ENCODE measurements at places on chromosomes 2 and 18.

GRCh38 chr2:110116033-110116710 lies 550 bp upstream of the MALL start:
- no peak for DNase-seq

DNA sequence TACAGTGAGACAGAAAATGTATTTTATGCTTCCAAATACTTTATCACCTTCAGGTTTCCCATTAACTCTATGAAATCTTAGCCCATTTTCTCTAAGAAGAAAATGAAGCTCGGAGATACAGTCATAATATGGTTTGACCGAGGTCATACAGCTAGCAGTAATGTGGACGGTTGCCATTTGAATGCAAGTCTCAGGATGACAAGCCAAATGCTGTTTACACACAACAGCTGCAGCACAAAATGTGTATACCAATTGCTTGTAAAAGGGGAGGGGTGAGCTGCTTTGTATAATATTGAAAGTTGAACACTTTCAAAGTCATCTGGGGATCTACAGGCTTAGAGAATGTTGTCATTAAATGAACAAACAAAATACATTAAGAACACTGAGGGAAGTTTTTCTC lies 93.8 kb upstream of the FSIP2 start:
- no peak for DNase-seq

- no peak for DNase-seq
Observed at GRCh38 chr2:157815421-157815820, 60.7 kb downstream of the ACVR1 start.

DNA sequence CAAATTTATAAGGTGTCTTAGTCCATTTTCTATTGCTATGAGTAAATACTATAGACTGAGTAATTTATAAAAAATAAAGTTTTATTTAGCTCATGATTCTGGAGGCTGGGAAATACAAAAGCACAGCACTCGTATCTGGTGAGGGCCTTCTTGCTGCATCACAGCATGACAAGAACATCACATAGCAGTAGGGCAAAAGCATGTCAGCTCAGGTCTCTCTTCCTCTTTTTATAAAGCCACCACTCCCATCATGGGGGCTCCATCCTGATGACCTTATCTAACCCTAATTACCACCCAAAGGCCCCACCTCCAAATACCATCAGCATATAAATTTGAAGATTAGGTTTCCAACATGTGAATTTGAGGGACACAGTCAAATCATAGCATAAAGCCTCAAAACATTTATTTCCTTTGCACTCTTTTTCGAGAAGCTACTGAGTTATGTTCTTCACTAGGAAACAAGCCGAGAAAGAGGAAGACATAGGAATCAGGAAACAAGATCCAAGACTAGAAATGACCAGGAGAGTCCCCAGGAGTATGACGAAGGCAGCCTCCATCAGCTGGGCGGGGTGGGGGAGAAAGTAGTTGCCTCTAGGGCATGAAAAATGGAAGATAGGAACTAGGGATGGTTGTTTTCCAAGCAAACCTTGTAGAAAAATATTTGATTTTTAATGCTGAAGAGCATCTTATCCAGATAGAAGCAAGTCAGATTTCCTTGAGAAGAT lies 24.1 kb upstream of the NABP1 start:
- DNase-seq: no peak

DNA sequence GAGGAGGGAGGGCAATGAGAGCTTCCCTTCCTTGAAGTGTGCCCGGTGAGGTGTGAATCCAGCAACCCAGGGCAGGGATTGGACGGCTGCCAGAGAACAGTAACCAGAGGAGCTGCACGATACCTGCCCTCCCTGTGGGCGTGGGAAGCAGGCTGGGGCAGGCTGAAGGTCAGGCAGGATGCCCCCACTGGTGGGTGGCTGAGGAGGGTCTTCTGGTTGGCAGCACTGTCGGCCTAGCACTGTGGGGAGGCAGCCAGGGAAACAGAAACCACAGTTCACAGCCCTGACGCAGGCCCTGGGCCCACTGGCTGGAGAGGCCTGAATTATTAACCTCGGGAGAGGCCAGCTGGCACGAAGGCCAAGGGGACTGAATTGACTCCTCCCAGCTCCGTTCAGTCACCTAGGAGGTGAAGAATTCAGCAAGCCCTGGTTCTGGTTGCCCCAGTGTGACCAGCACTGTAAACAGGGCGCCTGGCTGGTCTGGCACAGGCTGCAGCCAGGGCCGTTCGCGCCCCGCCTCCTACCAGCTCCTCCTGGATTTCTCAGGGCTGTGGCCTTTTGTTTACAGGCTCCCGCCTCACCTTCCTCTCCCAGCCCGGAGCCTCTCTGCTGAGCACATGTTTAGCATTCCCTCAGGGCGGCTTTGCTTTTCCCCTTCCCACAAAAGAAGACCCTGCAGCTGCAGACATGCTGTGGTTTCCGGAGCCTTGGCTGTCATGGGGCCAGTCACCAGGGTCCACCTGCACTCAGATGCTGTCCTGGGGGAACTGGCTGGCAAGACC lies 97.8 kb downstream of the B3GNT2 start:
- peak; percentile 40 for DNase-seq

DNA sequence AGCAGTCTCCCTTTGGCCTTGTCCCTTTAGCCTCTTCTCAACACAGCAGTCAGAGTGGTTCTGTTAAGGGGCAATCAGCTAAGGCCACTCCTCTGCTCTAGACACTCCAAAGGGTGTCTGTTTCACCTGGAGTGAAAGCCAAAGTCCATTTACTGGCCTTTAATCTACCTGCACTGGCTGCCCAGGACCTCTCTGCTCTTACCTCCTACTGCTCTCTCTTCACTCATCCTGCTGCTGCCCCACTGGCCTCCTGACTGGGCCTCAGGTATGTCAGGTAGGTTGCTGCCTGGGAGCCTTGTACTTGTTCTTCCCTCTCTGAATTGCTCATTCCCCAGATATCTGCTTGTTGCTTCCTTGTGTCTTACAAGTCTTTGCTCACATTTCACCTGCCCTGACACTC lies 68.2 kb downstream of the PIKFYVE start:
- no peak for DNase-seq

GRCh38 chr2:219959471-219959870 lies 332.0 kb downstream of the SLC4A3 start:
- no peak for DNase-seq

GRCh38 chr2:204261846-204262245 lies 283.4 kb upstream of the PARD3B start:
- DNase-seq: no peak

GRCh38 chr2:205361970-205362369 lies 320.3 kb upstream of the NRP2 start:
- DNase-seq: no peak

DNA sequence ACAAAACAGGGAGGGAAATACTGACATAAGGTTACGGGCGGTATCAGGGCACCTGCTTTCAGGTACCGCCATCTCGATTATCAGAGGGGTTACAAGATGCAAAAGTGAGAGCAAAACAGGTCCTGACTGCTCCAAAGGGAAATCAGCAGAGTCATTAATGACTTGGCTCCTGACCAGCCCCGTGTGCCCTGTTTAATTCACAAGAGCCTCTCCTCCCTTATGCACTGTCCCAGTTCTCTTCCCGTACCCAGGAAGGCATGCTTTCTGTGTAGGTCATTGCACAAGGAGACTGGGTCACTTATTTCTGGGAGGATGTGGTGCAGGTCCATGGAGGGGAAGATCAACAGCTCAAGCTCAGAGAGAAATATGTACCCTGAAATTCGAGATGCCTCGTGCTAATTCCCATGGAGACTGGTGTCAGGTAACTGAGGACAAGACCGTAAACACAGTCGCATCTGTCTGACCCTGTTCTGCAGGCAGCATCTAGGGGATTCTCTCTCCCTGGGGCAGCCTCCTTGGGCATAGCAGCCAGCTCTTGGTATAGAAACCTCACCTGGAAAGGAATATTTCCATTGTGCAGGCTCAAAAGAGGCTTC lies 79.9 kb downstream of the HNRNPLL start:
- DNase-seq: no peak

- DNase-seq: no peak
Observed at GRCh38 chr2:44894058-44894457, 47.4 kb upstream of the SIX3 start.

DNA sequence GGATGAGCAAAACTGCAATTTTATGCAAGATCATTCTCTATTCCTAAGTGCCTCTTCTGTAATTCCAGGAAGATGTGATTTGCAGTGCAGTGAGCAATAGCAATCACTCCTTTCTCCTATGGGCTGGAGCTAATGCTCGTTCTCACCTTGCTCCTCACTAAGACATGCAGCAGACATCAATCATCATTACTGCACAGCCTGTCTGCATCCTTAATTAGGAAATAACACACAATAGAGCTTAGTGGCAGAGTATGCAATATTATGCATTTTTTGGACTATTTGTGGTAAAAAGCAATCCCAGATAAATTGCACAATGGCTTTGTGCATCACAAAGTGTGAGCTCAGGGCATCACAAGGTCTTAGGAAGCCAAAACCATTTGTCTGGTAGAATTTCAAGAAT lies 32.6 kb upstream of the RAPH1 start:
- no peak for DNase-seq

DNA sequence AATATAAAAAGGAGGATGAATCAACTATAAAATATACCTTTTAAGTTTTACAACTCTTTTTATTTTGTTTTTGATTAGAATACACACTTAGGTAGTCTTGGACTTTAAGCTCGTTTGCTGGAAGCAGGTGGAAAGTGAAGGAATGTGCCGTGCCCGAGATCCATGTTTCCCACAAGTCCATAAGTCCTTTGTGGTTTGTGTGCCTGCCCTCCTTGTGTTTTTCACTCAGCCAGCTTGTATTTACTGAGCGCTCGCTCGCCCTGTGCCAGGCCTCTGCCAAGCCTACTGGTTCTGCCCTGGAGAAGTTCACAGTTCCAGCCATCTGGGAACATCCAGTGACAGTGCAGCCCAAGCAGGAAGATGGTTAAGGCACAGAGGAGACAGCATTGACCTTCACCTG lies 142.6 kb downstream of the MGAT5 start:
- DNase-seq: no peak

GRCh38 chr2:214747992-214748391 lies 61.5 kb downstream of the BARD1 start:
- no peak for DNase-seq

GRCh38 chr2:96259497-96259921 lies 6.3 kb downstream of the TMEM127 start:
- DNase-seq: no peak

GRCh38 chr2:231099918-231100317 lies 24.9 kb downstream of the HTR2B start:
- DNase-seq: no peak

- peak; percentile 71 for DNase-seq
Observed at GRCh38 chr2:201644001-201644400, 698 bp upstream of the TMEM237 start.

DNA sequence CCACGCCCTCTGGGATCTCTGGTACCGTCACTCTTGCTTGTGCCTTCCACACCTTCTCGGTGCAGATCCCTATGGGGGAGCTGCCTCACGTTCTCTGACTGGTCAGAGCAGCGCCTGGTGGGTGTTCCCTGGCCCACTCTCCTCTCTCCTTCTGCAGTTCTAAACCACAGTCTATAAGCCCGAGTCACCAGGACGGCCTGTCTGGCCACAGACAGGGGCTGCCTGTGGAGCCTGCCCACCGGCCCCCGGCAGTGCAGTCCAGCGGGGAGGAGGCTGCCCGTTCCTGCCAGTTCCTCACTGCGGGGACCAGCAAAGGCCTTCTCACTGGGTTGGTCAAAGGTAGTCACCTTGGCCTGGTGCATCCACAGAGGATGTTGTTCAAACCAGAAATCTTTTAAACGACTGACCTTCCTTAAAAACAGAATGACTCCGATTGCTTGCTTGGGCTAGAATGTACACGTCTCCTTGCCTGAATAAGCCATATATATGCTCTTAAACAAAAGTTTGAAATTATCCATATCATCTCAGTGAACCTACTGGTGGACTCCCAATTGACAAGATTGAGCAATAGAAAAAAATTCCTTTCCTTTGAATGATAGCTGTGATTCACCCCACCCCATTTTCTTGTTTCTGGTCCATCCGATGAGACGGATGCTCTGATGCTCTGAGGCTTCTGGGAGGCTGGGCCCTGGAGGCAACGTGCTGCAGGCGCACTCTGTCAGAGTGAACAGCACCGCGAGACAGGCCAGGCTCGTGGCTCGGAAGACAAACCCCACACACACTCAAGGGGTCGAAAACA lies 61.2 kb downstream of the RALBP1 start:
- DNase-seq: no peak

- DNase-seq: no peak
Observed at GRCh38 chr2:29394311-29394980, 279.2 kb downstream of the CLIP4 start.

GRCh38 chr2:97669448-97669847 lies at the start of gene C2orf92:
Gene C2orf92 (plus strand): TSS chr2:97669713. CDS start chr2:97669789, 76 bp downstream.
- DNase-seq: no peak

DNA sequence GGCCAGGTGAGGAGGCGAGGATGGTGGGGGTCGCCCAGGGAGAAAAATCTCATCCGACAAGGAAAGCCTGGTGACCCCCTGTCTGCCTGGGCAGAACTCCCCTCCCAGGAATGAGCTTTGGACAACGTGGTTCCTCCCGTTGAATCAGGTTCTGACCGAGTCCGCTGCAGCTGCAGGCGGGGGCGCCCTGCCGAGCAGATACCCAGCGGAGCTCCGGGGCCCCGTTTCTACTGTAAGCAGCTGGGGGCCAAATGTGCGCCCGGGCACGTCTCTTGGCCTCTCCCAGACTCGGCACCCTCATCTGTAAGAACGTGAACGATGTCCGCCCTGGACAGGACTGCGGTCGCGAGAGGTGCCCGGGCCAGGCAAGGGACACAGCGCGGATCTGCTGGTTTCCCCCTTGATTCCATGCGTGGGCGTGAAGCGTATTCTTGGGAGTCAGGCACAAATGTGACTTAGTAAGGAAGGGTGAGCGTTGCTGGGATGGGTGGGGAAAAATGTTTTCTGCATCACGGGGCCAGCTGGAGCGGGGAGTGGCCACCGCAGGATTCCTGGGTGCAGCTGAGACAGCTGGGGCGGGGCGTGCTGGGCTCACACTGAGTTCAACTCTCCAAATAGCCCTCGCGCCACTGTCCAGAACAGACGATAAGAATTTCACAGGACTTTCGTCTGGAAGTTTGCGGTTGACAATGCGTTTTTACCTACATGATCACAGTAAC lies 20.2 kb upstream of the TUBB6 start:
- peak; percentile 56 for DNase-seq

DNA sequence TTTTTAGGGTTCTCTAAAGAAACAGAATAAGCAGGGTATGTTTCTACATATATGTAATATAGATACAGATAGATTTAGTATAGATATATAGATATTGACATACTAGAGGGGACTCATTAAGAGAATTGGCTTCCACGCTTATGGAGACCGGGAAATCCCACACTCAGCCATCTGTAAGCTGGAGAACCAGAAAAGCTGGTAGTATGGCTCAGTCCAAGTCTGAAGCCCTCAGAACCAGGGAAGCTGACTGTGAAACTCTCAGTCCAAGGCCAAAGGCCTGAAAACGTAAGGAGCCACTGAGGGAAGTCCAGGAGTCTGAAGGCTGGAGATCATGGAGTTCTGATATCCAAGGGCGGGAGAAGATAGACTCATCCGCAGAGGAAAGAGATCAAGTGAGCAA lies 441.3 kb upstream of the CDH20 start:
- DNase-seq: no peak
